CD8-positive, alpha-beta T cell (primary cell): ENCODE measurements at places on chromosomes 3 and 15. TPM values are rescaled to one million over a fixed set of nuclear protein-coding genes. Genes with fewer than 3 reads are reported as not detected.

The MST1R gene
- total RNA-seq = 0.58 TPM

DNA sequence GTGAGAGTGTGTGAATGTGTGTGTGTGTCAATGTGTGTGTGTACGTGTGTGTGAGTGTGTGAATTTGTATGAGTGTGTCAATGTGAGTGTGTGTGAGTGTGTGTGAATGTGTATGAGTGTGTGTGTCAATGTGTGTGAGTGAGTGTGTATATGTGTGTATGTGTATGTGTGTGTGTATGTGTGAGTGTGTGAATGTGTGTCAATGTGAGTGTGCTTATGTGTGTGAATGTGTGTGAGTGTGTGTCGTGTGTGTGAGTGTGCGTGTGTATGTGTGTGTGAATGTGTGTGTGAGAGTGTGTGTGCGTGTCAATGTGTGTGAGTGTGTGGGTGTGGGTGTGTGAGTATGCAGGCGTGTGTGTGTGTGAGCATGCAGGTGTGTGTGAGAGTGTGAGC, 93.5 kb upstream of the ALDH1A3 start:
- DNase-seq = no peak

DNA sequence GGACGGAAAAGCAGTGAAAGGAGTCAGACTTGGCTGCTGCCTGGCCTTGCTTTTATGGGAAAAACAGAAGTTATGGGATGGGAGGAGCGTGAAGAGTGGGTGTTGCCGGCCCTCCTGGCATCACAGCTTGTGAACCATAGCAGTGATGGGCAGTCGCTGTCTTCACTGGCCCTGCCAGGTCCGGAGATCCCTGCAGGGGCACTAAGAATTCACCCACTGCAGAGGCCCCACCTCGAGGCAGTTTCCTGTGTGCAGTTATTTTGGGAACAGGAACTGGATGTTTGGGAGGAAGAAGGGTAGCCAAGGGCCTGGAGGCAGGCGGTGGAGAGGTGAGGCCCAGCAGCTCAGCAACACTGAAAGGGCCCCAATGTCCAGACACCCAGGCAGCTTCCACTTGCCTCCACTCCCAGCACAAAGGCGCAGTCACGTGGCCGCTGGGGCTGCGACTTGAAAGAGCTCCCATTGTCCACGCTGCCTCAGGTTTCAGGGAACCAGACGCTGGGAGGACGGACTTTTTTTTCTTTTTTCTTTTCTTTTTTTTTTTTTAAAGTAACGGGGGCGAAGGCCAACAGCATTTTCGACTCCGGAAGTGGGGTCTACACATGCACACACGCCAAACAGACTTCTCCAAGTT, 255.6 kb downstream of the ZNF621 start:
- DNase-seq = no peak

GRCh38 chr15:43093026-43093425, 12.8 kb downstream of the UBR1 start:
- DNase-seq = no peak

- no peak for DNase-seq
Observed at GRCh38 chr3:156388497-156389448, 166.1 kb downstream of the SSR3 start.

GRCh38 chr3:3998140-3998922, 199.1 kb downstream of the LRRN1 start:
- peak; percentile 6 for DNase-seq

DNA sequence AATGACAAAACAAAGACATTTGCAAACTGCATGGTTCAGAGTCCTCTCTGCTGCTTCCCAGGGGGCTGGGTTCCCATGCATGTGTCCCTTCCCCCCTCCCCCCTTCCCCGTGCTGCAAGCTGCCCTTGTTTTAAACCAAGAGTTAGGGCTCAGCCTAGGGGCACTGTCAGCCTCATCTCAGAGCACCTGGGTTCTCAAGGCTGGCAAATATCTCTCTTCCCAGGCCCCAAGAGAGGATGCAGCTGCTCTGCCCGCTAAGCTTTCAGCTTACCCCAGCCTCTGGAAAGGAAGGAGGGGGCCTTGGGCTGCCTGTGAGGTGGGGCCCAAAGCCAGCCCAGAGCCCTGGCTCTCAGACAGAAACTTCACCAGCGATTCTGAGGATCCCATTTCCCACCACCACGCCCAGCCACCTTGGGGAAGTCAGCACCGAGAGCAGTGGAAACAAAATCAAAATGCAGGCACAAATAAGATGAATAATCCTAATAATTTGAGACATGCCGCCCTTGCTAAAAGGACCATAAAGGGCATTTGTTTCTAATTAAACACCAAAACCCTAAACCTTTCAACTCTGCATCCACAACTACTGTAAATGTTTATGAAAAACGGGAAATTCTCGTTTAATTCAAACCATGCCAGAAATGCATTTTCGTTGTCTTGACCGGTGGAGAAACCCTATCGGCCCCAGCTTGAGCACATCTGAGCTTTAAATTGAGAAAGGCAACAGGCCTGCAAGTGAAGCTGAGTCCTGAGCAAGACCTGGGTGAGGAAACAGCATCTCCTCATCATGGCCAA, 67.7 kb upstream of the WNT5A start:
- DNase-seq = no peak
